ENCODE measurements at places on chromosomes 13 and 19.

DNA sequence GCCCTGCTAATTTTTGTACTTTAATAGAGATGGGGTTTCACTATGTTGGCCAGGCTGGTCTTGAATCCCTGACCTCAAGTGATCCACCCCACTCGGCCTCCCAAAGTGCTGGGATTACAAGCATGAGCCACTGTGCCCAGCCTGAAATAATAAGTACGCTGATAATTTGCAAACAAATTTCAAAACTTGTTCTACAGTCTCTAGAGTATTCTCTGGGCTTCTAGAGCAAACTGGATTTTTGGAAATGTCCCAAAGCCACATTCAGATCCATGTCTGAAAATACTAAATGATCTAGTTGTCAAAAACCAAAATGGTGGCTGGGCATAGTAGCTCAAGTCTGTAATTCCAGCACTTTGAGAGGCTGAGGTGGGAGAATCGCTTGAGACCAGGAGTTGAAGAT lies 39.9 kb upstream of the PSPC1 start:
- no peaks in the 10 kb centered on the region for H3K27me3 ChIP-seq
- H3K4me3 ChIP-seq, result no peak overlapping the region
- H3K27ac ChIP-seq, result no peak overlapping the region
- no peak for DNase-seq

DNA sequence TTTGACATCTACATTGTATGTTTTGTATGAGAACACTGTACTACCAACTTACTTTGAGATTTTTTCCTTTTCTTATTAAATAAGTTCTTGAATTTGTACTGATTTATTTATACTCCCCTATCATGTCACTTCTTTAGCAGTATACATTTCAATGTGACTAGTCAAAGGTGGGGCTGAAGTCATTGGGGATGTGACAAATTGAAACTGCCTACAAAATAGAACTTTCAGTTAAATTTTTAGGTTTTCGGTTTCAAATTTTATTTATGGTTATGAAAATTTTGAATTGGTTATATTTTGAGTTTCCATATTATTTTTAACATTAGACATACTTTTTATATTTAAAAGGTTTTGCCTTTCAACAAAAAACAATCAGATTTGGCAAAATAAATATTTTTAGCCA lies 221.6 kb downstream of the NBEA start:
- no peaks in the 10 kb centered on the region for H3K27me3 ChIP-seq
- no peaks in the 10 kb centered on the region for H3K36me3 ChIP-seq
- DNase-seq, result no peak
- H3K4me3 ChIP-seq, result no peak overlapping the region
- H3K27ac ChIP-seq, result no peak overlapping the region

- no peak overlapping the region for H3K4me3 ChIP-seq
- no peaks in the 10 kb centered on the region for H3K4me1 ChIP-seq
- H3K27me3 ChIP-seq, result no peaks in the 10 kb centered on the region
- H3K36me3 ChIP-seq, result peaks cover 72% of the 10 kb centered on the region
- no peak for DNase-seq
Observed at GRCh38 chr19:8255426-8256125, 46.4 kb downstream of the CERS4 start.

- no peak overlapping the region for H3K27ac ChIP-seq
- no peaks in the 10 kb centered on the region for H3K4me1 ChIP-seq
- H3K36me3 ChIP-seq, result no peaks in the 10 kb centered on the region
- DNase-seq, result no peak
- H3K27me3 ChIP-seq, result no peaks in the 10 kb centered on the region
Observed at GRCh38 chr19:6012426-6013170, 34.7 kb upstream of the RANBP3 start.

GRCh38 chr13:24718192-24718965 lies 38.2 kb downstream of the ATP12A start:
- H3K4me3 ChIP-seq, result no peak overlapping the region
- no peaks in the 10 kb centered on the region for H3K4me1 ChIP-seq
- DNase-seq, result no peak
- H3K27me3 ChIP-seq, result peaks cover 31% of the 10 kb centered on the region

DNA sequence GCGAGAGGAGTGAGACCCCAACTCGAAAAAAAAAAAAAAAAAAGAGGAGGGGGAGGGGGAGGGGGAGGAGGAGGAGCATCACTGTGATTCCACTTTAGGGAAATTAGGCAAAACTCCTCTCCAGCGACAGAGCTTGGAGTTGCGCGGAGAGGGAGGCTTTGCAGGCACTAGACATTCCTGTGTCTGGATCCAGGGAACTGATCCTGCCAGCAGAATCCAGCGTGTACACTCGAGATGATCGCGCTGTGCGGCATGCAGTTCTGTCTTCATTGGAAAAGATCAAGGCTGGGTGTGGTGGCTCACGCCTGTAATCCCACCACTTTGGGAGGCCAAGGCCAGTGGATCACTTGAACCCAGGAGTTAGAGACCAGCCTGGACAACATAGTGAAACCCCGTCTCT lies 29.6 kb upstream of the KLF2 start:
- H3K4me1 ChIP-seq, result no peaks in the 10 kb centered on the region
- H3K27me3 ChIP-seq, result no peaks in the 10 kb centered on the region
- H3K36me3 ChIP-seq, result no peaks in the 10 kb centered on the region
- DNase-seq, result no peak

DNA sequence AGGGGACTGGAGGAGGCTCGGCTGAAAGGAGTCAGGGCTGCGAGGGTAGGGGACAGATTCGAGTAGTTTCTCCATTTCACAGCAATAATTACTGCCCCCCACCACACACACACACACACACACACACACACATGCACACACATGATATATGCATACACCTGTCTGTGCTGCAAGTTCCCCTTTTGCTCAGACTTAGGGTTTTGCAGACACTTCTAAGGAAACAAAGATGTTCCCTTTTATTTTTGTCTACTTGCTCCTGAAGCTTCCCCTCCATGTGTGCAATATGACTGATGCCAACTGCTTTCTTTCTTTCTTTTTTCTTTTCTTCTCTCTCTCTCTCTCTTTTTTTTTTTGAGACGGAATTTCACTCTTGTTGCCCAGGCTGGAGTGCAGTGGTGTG lies 13.4 kb downstream of the MBD3L2B start:
- H3K4me3 ChIP-seq, result no peak overlapping the region
- no peaks in the 10 kb centered on the region for H3K27me3 ChIP-seq
- no peak overlapping the region for H3K27ac ChIP-seq
- no peaks in the 10 kb centered on the region for H3K4me1 ChIP-seq
- DNase-seq, result no peak

GRCh38 chr19:41997121-41997850 lies 3.3 kb upstream of the ATP1A3 start:
- no peaks in the 10 kb centered on the region for H3K36me3 ChIP-seq
- DNase-seq, result no peak
- H3K27me3 ChIP-seq, result peaks cover 5% of the 10 kb centered on the region

GRCh38 chr19:11577451-11578257 lies at the start of gene ACP5:
Gene ACP5 (minus strand): TSS chr19:11577645. CDS start chr19:11577317, 328 bp downstream.
- no peak for DNase-seq
- no peaks in the 10 kb centered on the region for H3K27me3 ChIP-seq
- peaks cover 16% of the 10 kb centered on the region for H3K36me3 ChIP-seq
- peaks cover 12% of the 10 kb centered on the region for H3K4me1 ChIP-seq
- H3K4me3 ChIP-seq, result peak within 1 kb of the TSS; percentile 38

DNA sequence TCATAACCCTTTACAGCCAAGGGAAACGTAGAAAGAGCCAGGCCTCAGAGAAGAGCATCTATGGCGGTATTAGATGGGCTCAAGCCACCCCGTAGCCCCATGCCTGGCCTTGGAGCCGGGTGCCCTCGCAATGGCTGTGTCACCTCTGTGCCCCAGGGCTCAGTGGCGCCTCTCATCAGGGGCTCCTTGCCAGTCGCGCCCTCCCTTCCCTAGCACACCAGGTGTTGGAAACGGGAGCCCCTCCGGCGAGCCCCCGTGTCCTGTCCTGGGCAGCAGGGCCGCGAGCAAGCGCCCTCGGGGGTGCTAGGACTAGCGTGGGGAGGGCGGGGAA lies 453 bp downstream of the ZNF256 start:
- DNase-seq, result no peak
- peak overlapping the region; percentile 87 for H3K27ac ChIP-seq
- peaks cover 35% of the 10 kb centered on the region for H3K36me3 ChIP-seq
- H3K27me3 ChIP-seq, result no peaks in the 10 kb centered on the region
- peak overlapping the region; percentile 78 for H3K4me3 ChIP-seq
- peaks cover 9% of the 10 kb centered on the region for H3K4me1 ChIP-seq

GRCh38 chr13:94330552-94331071 lies 148.9 kb downstream of the DCT start:
- H3K27ac ChIP-seq, result no peak overlapping the region
- no peaks in the 10 kb centered on the region for H3K36me3 ChIP-seq
- H3K4me1 ChIP-seq, result peaks cover 47% of the 10 kb centered on the region
- no peak overlapping the region for H3K4me3 ChIP-seq
- no peak for DNase-seq
- no peaks in the 10 kb centered on the region for H3K27me3 ChIP-seq

DNA sequence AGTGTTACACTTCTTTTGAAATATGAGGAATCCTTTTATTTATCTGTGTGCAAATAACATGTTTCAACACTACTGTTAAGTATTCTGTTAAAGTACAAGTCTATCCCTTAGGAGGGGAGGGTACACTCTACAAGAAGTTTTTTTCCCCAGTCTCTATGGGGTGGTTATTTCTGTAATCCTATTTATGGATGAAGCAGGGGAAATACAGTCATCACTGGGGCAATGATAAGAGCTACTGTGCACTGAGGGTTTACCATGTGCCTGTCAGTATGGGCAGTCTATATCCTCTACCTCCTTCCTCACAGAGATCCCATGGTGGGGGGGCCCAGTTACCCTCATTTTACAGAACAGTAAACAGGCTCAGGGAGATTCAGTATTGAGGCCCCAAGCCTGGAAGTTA lies 16.6 kb upstream of the TRIM13 start:
- no peak for DNase-seq
- no peaks in the 10 kb centered on the region for H3K4me1 ChIP-seq
- H3K4me3 ChIP-seq, result no peak overlapping the region
- H3K27ac ChIP-seq, result no peak overlapping the region

DNA sequence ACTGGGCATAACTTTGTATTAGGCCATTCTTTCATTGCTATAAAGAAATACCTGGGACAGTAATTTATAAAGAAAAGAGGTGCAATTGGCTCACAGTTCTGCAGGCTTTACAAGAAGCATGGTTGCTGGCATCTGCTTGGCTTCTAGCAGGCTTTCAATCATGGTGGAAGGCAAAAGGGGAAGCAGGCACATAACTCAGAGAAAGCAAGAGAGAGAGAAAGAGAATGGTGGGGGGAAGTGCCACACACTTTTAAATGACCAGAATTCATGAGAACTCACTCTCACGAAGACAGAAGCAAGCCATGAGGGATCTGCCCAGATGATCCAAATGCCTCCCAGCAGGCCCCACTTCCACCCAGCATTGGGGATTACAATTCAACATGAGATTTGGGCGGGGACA lies 179.7 kb downstream of the SPRY2 start:
- DNase-seq, result no peak
- no peaks in the 10 kb centered on the region for H3K36me3 ChIP-seq
- no peaks in the 10 kb centered on the region for H3K27me3 ChIP-seq
- H3K27ac ChIP-seq, result no peak overlapping the region

- no peak for DNase-seq
- no peaks in the 10 kb centered on the region for H3K27me3 ChIP-seq
- no peaks in the 10 kb centered on the region for H3K4me1 ChIP-seq
- no peak overlapping the region for H3K4me3 ChIP-seq
Observed at GRCh38 chr13:87907202-87907601, 236.0 kb downstream of the SLITRK5 start.

GRCh38 chr13:66407128-66407527 lies 823.0 kb downstream of the PCDH9 start:
- no peak for DNase-seq
- H3K36me3 ChIP-seq, result no peaks in the 10 kb centered on the region
- no peak overlapping the region for H3K27ac ChIP-seq
- no peaks in the 10 kb centered on the region for H3K4me1 ChIP-seq

DNA sequence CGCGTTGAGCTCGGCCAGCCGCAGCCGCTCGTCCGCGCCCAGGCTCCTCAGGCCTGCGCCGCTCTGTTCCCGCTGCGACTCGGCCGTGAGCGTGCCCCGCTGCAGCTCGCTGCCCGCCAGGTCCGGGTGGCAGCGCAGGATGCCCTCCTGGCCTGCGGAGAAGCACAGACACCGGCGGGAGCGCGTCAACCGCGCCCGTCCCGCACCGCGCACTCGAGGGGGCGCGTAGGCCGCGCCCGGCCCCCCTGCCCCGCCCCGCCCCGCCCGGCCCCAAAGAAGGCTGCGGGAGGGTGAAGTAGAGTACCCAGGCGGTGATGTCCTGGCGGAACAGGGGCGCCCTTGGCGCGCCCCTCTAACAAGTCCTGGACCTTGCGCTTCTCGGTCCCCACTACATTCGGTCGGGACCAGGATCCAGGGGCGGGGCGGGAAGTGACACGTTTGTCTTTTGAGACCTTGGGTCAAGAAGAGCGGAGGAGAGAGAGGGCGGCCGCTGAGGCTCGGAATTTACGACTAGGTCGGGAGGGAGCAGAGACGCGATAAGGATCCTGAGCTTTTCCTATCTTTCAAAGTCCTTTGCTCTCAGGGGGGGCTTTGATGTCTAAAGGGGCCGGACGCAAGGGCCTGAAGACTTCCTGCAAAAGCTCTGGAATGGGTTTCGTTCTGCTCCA lies 9.3 kb upstream of the CDX2 start:
- peaks cover 34% of the 10 kb centered on the region for H3K27me3 ChIP-seq
- H3K4me3 ChIP-seq, result no peak overlapping the region
- no peaks in the 10 kb centered on the region for H3K36me3 ChIP-seq

- no peak for DNase-seq
- peak overlapping the region; percentile 94 for H3K27ac ChIP-seq
- no peaks in the 10 kb centered on the region for H3K27me3 ChIP-seq
- peaks cover 82% of the 10 kb centered on the region for H3K4me1 ChIP-seq
- peaks cover 30% of the 10 kb centered on the region for H3K36me3 ChIP-seq
Observed at GRCh38 chr19:47719047-47719859, 6.0 kb downstream of the EHD2 start.

DNA sequence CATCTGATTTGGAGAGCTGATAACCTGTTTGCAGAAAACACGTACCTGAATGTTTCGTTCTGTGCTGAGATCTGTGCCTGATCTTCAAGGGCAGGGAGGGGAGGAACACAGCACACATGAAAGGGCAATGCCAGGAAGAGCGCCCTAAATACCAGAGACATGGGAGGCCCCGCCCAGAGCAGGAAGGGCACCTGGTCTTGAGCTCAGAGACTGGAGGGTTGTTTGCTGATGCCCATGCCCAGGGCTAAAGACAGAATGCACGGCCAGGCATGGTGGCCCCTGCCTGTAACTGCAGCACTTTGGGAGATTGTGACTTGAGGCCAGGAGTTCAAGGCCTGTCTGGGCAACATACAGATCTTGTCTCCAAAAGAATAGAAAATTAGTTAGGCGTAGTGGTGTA lies 183.2 kb downstream of the TUBA3C start:
- DNase-seq, result no peak
- H3K4me3 ChIP-seq, result no peak overlapping the region
- H3K27ac ChIP-seq, result no peak overlapping the region
- no peaks in the 10 kb centered on the region for H3K36me3 ChIP-seq

Data from esophagus squamous epithelium (tissue), 5 donors.